Common myeloid progenitor, CD34-positive (primary cell): ENCODE measurements at places on chromosomes 3 and 15.

- DNase-seq = no peak
Measured at GRCh38 chr15:40844696-40845030, 815 bp downstream of the SPINT1 start.

DNA sequence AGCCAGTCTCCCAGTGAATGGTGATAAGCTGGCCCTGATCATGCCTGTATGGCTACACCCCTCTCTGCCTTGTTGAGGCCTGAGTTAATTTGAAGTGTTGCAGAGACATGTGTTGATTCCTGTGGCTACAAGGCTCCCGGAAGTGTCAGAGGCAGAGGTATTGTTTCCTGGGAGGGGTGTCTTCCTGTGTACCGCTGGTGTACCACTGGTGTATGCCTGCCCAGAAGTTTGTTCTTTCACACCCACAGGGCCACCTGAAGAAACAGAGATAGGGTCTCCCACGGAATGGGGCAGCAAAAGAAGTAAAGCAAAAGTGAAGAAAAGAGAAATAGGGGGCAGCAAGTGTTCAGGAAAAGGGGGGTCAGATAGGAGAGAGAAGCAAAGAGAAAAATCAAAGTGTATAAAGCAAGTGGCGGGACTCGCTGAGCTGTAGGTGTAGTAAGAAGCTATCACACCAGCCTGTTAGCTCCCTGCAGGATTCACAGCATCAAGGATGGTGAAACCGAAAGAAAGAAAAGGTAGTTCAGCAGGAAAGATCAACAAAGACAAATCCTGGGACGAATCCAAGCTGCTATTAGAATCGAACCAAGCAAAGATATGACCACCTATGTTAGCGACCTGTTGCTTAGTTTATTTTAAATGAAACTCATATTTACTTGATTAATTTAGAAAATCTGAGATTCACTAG, 36.6 kb upstream of the CD47 start:
- DNase-seq = no peak

- no peak for DNase-seq
Measured at GRCh38 chr3:118541796-118542195, 492.9 kb downstream of the IGSF11 start.

DNA sequence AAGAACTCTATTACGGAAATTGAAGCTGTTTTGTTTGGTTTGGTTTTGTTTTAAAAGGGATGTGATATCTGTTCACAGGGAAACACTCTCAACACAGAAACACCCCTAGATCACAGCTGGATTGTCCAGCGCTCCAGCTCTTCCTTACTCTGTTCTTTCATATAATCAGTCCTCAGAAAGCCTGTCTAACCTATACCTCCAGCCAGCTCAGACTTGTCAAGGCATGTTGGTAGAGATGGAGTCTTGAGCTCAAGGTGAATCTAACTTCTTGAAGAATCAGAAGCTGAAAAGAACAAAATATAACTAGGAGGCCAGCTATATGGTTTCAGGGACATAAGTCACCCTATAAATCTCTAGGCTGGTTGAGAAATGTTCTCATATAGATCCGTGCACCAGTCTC, 110.2 kb upstream of the EPHA3 start:
- DNase-seq = no peak

DNA sequence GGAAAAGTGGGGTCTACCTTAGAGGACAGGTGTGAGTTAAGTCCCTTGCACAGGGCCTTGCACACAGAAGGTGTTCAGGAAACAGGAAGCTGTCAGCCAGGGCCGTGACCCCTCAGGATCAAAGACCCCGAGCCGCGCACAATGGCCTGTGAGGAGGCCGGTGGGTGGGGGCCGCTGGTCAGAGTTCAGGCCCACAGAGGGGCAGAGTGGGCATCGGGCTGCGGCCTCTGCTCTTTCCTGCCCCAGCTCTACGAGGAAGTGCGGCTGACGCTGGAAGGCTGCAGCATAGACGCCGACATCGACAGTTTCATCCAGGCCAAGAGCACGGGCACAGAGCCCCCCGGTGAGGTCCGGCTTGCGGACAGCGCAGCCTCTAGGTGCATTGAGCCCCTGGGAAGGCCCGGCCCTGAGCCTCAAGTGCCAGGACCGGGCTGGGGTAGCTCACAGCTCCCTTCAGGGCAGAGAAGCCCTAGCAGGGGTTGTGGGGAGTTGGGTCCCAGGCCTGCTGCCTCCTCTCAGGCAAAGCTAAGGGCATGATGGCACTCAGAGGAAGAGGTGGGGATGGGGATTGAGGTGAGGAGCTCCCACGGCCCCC, 37.2 kb downstream of the PSTPIP1 start:
- DNase-seq = no peak

DNA sequence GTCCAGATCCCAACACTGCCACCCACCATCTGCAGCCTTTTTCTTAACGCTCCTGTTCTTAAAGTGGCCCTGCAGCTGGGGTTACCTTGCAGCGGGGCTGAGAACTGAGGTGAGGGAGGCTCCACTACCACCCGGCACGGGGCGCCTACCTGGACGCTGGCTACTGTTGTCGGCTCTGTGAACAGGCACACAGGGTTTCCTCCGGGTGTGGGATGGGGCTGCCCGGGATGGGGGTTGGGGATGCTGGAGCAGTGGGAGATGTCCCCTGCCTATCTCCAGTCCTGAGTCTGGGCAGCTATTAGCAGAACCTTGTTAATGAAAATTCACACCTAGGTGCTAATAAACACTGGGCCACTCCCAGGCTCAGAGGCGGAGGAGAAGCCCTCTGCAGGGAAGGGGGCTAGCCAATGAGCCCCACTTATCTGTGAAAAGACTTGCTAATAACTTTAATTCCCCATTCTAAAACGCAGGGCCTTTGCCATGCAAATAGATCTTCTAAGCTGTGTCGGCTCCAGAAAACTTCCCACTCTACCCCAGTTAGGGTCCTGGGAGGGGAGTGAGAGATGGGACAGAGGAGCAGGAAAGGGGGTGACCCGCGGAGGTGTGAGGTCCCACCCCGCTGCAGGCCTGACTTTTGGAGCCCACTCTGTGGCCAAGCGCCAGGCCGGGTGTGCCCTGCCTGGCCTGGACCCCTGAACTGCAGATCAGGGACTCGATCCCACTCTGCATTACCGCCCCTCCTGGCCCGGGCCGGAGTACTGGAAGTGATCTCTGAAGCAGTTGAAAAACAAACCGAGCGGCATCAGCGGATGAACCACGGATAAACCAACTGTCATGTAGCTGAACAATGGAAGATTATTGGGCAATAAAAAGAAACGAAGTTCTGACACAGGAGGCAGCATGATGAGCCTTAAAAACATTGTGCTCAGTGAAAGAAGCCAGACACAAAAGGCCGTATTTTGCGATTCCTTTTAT, 3.1 kb downstream of the MESP1 start:
- DNase-seq = no peak

GRCh38 chr3:11304175-11304574, 32.0 kb downstream of the ATG7 start:
- peak; percentile 28 for DNase-seq

- DNase-seq = no peak
Measured at GRCh38 chr3:129984125-129984524, 9.6 kb downstream of the TRH start.

DNA sequence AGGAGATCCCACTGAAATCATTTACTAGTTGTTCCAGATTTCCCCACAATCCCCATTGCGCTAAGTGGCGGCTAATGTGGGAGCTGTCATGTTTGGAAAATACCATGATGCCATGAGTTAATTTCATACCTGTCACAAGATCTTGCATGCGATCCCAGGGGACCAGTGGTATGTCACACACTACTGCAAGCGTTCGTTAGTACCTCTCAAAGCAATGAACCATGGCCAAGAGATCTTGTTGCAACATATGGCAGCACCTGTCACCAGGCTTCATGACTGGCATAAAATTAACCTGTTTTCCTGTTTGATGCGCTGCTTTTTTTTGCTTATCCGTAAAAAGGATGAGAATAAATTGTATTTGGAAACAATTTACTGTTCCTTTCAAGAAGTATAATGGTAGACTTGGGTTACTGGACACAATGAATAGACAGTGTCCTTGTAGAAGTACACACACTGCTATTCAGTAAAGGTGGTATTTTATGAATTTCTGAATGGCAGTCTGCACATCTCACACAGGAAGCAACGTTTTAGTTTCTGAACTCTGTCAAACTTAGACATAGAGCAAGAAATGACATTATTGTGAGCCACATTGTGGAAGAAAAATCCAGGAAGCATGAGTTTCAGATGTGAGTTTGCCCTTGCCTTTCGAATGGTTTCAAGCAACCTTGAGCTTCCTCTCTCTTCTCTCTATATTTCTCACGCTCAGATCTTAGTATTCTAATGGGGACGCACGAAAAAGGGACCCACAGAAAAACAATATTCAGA, 81.9 kb downstream of the CHL1 start:
- DNase-seq = peak; percentile 45

GRCh38 chr15:69979262-69979661, 118.5 kb downstream of the TLE3 start:
- DNase-seq = peak; percentile 24

DNA sequence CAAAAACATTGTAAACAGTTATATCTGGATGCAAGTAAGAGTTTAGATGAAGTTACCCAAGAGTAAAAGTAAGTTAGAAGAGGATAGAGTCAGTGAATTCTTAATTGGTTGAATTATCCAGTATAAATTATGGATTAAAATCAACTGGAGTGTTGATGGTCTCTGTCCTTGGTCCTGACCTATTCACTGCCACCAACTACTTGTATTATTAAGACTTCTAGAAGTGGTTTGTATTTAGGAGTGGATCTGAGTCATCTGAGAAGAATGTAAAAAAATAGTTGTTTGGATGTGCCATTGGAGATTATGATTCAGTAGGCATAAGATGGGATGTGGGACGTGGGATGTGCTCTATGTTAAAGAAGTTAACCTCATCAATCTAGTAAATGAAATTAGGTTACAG, 86.4 kb downstream of the SYNPR start:
- DNase-seq = peak; percentile 19

- DNase-seq = no peak
Measured at GRCh38 chr3:7456386-7456785, 595.5 kb downstream of the GRM7 start.

DNA sequence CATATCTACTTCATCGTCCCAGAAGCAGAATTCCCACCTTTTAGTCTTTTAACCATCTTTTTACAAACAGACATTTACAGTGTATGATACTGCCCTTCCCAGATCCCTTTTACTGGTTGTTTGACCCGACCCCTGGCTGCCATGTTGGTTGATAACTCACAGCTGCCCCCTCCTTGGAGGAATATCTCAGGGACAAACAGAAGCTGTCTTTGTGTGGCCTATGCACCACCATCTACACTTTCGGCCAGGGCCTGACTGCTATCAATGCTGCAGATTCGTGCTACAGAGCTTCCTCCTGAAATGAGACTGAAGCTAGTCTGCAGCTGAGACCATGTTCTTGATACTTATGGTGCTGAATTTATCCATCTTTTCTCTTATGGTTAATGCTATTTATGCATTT, 6.6 kb upstream of the POLQ start:
- no peak for DNase-seq

DNA sequence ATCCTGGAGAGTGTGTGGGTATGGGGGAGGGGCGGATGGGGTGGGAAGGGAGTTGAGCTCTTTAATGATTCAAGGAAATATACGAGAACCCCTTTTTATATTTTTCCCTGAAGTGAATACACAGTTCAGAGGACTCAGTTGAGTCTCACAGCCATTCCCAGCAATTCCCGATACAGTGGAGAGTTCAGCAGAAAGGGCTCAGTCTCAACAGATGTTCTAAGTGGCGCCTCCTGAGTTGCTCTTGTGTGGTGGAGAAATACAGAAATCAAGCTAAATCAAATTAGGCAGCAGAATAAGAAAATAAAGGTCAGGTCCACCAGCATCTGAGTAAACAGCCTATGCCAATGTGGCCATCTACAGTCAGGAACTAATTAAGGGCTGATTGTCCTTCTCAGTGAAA, 372.1 kb downstream of the NR2F2 start:
- DNase-seq = no peak

GRCh38 chr3:180000500-180000899, 36.2 kb downstream of the PEX5L start:
- DNase-seq = no peak

GRCh38 chr3:71428841-71429596, 154.5 kb downstream of the FOXP1 start:
- DNase-seq = peak; percentile 79

DNA sequence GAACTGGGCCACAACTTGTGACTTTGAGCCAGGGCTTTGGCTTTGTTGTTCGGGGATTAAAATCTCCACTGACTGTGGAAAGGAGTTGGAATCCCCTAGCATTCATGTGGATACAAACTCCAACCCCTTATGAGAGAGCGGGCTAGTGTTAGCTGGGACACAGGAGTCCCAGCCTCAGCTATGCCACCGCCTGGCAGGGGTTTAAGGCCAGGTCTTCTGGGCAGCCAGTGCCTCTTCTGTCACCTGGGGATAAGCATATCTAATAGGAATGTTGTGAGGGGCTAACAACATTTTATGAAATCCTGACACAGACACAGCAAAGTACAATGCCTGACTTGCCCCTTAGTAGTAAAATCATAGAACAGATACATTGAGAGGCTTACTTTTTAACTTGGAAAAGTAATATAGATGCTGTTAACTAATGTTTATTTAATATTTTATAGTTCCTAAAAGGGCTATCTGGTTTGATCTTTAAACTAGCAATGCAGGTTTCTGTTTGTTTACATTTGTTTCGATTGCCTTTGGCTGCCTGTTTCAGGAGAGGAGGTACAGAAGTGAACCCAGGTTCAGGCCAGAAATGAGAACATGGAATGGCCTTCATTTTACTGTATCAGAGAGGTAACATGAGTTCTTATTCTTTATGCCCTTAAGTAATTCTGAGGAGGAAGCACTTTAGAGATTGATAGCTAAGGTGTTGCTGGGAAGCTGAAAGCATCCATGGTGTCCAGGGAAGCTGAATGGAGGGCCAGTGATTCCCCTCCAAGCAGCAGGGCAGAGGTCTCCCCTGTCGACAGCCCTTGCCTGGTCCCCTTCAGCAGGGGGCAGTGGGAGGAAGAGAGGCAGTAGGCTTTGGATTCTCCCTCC, 8.7 kb downstream of the GPR160 start:
- DNase-seq = no peak

GRCh38 chr3:15657016-15657415, 55.5 kb downstream of the BTD start:
- no peak for DNase-seq

GRCh38 chr3:81716870-81717509, 44.5 kb downstream of the GBE1 start:
- no peak for DNase-seq

DNA sequence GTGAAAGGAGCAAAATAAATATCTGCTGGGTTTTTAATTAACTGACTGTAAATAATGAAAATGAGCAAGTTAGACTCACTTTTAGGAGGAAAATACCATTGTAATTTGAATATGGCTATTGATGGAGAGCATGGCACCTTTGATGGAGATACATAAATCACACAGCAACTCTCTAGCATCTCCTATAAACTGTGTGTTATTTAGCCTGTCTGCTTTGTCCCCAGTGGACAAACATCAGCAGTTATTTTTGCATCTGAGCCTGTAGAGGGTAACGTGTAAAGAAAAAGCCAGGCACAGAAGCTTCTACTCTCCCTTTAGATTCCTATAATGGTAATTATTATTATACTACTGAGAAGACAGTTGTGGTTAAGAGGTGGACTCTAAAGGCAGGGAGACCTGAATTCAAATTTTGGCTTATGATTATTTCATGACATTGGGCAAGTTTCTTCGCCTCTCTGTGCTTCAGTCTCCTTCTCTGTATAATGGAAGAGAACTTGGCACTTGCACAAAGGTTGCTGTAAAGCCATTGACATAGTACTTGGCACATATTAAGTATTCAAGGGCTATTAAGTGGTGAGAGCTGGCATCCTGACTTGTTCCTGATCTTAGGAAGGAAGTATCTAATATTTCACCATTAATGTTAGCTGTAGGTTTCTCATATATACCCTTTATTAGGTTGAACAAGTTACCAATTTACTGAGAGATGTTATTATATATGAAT, 289.5 kb upstream of the TRIM42 start:
- no peak for DNase-seq

- no peak for DNase-seq
Measured at GRCh38 chr15:35678774-35679173, 132.8 kb upstream of the DPH6 start.
